Activated CD4-positive, alpha-beta T cell treated with anti-CD3 and anti-CD28 coated beads for 24 hours (primary cell): ENCODE measurements at places on chromosomes 1 and 21.

- DNase-seq, result no peak
These were observed at the start of gene CELF3 for GRCh38 chr1:151716771-151717631. CELF3 (minus strand) TSS chr1:151716803; CDS start chr1:151716020, 783 bp downstream.

DNA sequence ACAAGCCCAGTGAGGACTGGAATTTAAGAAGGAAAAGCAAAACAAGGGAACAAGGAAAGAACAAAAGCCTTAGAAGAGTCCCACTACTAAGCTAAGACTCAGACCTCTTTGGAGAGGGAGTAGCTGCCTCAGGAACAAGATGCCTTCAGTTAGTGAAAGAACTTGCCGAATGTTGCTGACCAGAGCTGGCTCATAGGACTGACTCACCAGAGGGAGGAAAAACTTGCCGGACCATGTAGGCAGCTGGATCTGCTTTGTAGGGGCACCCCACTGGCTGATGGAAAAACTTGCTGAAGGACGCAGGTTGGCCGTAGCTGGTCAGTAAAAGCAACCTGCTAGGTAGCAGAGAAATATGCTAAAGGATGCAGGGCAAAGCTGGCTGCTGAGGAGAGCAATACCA is 15.3 kb upstream of the ZSWIM5 start:
- DNase-seq, result no peak

- DNase-seq, result no peak
These were observed 6.0 kb downstream of the ZCCHC17 start for GRCh38 chr1:31302709-31303441.

GRCh38 chr1:222057162-222057561 is 315.3 kb upstream of the DUSP10 start:
- no peak for DNase-seq

GRCh38 chr1:11596295-11596694 is 57.9 kb downstream of the FBXO2 start:
- DNase-seq, result no peak
